Activated T-helper 1 cell treated with anti-CD3 and anti-CD28 coated beads, Interleukin-2, amount 50 U/mL, for 16 hours (primary cell): ENCODE measurements at places on chromosomes 5 and 9.

DNA sequence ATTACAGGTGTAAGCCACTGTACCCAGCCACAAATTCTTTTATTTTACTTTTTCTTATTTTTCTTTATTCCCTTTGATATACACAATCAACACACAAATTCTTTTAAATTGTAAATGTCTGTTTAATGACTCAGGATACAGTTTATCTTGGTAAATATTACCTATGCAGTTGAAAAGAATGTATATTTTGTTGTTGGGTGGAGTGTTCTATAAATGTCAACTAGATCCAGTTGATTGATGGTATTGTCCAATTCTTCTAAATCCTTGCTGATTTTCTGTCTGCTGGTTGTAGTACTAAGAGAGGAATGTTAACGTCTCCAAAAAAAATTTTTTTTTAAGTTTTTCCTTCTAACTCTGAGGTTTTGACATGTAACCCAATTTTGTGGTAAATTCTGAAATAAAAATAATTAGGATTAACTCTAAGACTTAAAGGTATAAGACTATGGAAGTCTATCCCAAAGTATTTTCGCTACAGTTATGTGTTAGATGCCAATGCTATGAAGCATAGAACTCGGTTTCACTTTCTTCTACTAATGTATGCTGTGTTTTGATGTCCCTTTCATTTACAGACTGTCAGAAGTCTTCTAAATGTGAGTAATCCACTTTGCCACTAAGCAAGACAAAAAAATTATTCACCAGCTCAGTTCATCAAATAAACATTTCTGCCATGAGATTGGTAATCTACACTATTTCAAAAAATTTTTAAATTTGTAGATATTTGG is 720.2 kb upstream of the C9orf72 start:
- no peak for DNase-seq

DNA sequence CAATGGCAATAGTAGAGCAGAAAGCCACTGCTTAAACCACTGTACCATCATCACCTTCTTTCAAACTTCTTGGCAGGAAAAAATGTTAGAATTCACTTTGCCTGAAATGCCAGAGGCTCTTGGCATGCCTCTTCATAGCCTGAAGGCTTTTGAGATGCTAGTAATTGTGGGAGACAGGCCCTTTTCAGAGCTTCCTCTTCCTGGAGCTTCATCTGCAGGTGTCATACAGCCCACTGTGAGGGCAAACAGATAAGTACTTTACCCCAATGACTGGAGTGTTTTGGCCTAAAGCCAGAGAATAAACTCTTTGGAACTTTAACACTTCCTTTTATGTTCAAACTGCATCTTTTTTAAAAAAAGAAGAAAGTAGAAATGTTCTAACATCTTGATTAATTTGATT is 81.3 kb upstream of the TMEM171 start:
- DNase-seq: no peak

GRCh38 chr9:131727795-131728545 is 11.9 kb downstream of the RAPGEF1 start:
- no peak for DNase-seq

DNA sequence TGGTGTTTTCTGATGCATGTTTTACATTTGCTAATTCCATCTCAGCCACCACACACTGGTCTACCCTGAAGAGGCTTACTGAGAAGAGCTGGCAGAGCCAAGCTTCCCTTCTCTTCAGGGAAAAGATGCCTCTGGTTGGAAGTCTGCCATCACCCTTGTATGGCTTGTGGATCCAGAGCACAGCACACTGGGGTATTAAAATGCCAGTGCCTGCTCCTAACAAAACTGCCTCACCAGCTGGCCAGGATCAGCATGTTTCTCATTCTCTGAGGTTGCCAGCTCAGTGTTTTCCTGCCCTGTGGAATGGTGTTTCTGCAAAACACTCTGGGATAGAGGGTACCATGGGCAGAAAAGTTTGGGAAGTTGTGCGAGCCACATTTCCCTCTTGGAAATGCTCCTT is 31.6 kb upstream of the ZNF618 start:
- no peak for DNase-seq

- DNase-seq: no peak
Measured at GRCh38 chr9:88852794-88853193, 138.5 kb upstream of the S1PR3 start.
